Activated T-cell treated with anti-CD3 and anti-CD28 coated beads for 4 hours (primary cell): ENCODE measurements at places on chromosomes 1 and 21.

- DNase-seq = no peak
Measured at GRCh38 chr1:112272101-112272772, 123.8 kb upstream of the CTTNBP2NL start.

DNA sequence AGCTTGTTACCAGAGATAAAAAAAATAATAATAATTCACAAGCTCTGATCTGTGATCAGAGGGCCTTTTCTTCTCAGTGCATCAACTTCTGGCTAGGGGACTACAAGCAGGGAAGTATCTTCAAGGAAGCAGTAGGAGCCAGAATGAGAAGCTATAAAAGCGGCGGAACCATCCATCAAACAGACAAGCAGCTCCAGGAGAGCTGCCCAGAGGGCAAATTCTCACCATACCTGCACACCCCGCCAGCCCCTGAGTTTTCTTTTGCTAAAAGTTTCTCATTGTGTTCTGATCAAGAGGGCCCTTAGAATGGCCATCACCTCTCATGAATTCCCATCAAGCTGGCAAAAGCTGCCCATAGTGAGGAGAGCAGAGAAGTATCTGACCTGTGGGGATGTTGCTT lies 99.4 kb downstream of the SMYD2 start:
- no peak for DNase-seq

GRCh38 chr1:22869325-22869724 lies 103.3 kb downstream of the LACTBL1 start:
- no peak for DNase-seq

DNA sequence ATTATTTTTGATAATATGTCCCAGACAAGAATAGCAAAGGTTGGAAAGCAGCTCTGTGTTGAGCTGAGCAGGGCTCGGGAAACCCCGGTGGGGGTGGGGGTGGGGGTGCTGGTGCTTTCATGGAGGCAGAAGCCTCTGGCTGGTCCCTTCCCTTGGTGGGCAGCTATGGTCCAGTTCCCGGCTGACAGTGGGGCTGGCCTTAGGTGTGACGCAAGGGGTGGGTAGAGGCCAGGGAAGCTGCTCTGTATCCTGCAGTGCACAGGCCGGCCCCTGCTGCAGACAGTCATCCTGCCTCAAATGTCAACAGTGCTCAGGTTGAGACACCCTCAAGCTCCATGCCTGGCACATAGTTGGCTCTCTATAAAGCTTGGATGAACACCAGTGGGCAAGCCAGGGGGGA lies 8.9 kb downstream of the ACTL8 start:
- no peak for DNase-seq

DNA sequence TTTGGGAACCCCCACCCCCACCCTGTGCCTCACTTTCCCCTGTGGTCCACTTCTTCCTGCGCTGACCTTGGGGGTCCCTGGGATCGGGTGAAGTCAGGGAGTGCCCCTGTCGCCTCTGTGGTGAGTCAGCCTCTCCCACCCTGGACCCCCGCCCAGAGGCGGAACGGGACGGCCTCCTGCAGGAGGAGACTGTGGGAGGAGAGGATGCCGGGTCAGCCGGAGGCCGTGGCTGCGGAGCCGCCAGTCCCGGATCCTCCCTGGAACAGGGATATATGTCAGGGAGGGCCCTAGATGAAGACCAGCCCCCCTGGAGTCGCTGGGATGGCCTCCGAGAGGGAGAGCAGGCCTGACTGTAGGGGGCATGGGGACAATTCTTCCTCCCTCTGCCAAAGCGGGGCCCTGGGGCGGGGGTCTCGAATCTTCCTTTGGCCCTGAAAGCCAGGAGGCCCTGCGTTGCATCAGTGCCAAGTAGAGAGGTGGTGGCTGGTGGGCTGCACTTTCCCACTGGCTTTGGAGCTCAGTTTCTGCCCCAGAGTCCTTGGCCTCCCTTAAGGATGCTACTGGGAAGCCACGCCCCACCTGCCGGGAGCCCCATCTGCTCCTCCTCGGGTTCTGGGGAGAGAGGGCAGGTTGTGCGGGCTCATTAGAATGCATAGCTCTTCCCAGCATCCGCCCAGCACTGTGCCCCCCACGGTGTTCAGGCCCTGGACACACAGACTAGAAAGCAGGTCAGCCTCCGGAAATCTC lies 930 bp downstream of the ARHGEF10L start:
- no peak for DNase-seq

GRCh38 chr1:16342331-16343062 lies 9.8 kb downstream of the FBXO42 start:
- no peak for DNase-seq

- DNase-seq = no peak
Measured at GRCh38 chr1:203401199-203401877, 50.4 kb upstream of the FMOD start.

- no peak for DNase-seq
Measured at GRCh38 chr1:101769520-101769919, 227.2 kb downstream of the OLFM3 start.

DNA sequence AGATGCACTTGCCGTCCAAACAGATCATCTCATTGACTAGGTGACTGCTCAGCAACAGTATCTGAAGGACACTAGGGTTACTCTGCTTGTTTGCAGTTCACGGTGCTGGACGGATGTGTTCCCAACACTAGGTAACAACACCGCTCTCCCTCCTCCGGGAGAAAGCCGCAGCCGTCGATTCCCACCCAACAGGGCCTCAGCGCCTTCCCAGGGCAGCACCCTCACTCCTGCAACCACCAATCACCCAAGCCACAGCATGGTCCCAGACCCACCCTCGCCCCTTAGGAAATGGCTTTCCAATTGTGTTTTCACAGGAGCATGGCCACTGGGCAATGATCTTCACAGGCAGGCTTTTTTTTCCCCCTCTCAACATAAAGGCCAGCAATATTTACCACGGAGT lies 779 bp downstream of the TLR5 start:
- DNase-seq = no peak

- DNase-seq = no peak
Measured at GRCh38 chr1:151009206-151009587, 948 bp downstream of the PRUNE1 start.

GRCh38 chr1:29772584-29773100 lies 536.3 kb downstream of the PTPRU start:
- no peak for DNase-seq

DNA sequence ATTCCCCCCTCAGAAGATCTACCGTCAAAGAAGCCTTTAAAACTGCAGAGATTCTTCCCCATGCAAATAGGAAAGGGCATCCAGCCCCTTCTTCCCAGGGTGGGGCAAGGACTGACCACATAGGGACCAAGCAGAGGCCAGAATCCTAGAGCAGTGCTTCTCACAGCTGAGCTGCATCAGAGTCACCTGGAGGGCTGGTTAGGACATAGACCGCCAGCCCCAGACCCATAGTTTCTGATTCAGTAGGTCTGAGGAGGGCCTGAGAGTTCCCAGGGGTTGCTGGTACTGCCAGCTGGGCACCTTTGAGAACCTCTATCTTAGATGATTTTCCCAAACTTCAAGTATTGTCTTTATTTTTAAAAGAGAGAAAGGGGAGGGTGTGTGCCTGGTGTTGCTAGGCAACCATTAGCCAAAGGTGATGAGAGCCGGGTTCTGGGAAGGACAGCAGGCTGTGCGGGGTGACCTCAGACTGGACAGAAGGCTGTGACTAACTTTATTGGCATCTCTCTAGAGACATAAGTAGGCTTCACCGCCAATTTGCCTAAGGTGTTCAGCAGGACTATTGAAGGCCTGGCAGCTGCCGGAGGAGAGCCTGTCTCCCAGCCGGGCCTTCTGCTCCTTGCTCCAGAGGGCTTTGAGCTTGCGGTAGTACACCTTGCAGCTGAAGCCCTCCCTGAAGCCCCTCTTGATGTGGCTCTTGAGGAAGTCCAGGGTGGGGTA lies 3.0 kb downstream of the SPATA46 start:
- no peak for DNase-seq

DNA sequence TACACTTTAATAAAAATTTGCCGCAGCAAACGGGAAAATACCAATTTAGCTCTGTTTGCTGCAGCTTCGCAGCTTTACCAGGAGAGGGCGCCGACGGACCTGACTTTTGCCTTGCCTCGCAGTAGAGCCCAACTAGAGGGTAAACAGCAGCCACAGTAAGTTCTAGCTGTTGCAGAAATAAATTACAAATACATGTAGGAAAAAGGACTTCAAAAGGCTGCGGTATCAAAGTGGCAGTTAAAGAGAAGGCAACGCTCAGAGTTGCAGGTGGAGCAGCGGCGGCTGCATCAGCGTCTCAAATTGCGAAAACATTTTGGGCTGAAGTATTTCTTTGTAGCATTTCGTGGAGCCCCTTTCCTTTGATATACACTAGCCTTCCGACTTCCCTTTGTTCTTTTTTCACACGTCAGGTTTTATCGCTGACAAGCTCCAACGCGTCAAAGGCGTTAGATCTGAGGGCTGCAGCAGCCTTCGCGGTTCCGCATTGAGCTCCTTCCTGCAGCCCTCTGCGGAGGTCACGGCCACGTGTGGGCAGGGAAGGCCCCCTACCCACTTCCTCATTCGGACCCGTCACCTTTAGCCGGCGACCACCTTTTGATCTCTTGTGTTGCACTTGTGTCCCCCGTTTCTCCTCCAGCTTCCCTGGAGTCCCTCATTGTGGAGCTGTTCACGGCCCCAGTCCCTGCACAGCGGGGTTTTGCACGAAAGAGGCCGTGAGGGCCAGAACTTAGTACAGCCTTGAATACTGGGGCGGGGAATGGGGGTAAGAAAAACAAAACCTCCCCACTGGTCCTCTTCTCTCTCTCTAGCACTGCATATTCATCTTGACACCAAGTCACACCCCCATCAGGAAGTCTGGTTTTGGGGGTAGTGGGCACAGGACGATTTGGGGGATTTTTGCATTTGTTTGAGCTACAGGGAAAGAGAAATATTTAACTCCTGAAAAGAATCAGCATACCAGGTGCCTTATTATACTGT lies 72.8 kb downstream of the S1PR1 start:
- peak; percentile 45 for DNase-seq

GRCh38 chr21:38254970-38255369 lies 1.8 kb upstream of the KCNJ15 start:
- no peak for DNase-seq

DNA sequence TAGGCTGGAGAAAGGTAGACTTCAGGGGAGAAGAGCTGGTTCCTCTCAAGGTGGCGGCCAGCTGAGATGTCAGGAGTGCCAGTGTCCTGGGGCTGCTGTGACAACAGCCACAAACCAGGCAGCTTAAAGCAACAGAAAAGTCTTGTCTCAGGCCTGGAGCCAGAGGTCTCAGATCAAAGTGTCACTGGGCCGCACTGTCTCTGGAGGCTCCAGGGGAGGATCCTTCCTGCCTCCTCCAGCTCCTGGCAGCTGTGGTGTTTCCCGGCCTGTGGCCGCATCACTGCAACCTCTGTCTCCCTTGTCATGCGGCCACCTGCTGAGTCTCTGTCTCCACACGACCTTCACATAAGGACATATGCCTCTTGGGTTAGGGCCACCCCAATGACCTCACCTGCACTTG lies 24.4 kb upstream of the TSPEAR start:
- no peak for DNase-seq

- DNase-seq = peak; percentile 89
Measured at GRCh38 chr1:109640285-109640865, 15.5 kb upstream of the GSTM4 start.

- DNase-seq = peak; percentile 9
Measured at GRCh38 chr1:171188388-171189266, 3.5 kb downstream of the FMO2 start.

- no peak for DNase-seq
Measured at GRCh38 chr1:172719694-172720138, 60.8 kb downstream of the FASLG start.

GRCh38 chr1:11478571-11479374 lies at the start of gene DISP3:
TSS of gene DISP3 (plus strand) at chr1:11479155. CDS start at chr1:11500993, 21,838 bp downstream.
- DNase-seq = peak; percentile 48

DNA sequence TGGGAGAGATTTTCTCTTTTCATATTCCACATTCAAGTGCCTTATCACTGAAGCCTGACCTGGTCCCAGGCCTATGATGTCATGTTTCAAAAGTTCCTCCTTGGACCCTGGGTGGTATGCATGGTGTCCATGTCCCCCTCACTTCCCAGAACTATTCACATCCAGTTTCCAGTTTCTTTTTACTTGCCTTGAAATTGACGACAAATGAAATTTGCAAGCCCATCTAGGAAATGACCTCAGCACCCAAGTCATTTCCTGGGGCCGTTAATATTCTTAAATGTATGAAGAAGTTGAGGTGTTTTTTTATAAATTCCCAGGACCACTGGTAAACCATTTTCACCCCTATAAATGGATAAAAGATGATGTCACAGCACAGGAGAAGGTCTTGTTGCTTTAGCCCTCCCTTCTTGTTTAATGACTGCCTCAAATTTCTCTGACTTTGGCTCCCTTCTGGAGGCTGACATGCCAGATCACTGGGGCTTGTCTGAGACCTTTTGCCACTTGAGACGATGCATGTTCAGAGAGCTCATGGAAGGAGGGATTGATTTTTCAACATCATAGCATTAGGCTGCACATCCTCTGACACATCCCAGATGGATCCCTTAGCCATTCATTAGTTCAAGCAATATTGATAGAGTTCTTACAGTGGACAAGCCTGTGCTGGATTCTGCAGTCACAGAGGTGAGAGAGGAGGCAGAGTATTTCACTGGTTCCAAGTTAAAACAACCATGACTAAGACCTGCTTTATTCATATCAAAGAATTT lies 221.3 kb downstream of the PLPP3 start:
- no peak for DNase-seq

DNA sequence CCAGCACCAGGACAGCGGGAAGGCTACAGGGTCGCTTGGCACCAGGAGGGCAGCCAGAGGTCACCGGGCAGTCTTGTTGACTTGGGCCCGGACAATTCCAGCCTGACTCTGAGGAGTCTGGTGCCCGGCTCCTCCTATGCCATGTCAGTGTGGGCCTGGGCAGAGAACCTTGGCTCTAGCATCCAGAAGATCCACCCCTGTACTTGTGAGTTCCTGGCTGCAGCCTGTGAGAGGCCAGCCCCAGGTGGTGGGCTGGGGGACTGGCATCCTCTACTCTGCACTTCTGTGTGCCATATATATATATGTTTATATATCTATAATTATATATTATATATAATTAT lies 11.6 kb upstream of the PTPN7 start:
- no peak for DNase-seq

DNA sequence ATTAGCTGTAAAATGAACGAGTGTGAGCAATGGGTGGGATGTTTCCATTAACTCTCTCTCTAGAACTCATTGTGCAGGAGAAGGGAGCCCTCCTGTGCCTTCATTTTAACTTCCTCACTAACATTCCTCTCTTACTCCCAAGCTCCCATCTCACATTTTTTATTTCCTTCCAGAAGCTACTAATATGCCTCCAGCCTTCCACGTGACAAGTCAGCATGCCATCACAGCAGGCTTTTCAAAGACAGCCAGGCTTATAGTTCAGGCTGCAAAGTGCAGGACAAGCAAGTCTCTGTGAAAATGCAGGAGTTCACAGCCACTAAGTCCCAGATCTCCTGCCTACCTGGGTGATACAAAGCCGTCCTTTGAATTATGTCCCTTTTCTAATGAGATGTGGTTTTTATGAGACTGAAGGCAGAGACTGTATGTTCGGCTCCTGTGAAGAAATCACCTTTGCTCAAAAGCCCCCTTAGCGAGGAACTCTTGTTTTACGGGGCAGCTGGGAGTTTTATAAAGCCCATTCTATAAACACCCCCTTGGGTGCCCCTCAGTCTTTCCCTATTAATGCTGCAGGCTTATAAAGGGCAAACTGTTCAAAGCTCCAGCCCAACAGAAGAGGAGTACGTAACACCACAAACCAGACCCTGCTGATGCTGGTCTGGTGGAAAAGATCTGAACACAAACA lies 14.8 kb upstream of the ANGPTL7 start:
- DNase-seq = no peak

- DNase-seq = no peak
Measured at GRCh38 chr1:165240492-165240891, 116.0 kb downstream of the LMX1A start.
